ENCODE measurements at places on chromosomes 5 and 9.
A peak's percentile ranks its signal among the peaks of the same experiment; 100 is the strongest.

DNA sequence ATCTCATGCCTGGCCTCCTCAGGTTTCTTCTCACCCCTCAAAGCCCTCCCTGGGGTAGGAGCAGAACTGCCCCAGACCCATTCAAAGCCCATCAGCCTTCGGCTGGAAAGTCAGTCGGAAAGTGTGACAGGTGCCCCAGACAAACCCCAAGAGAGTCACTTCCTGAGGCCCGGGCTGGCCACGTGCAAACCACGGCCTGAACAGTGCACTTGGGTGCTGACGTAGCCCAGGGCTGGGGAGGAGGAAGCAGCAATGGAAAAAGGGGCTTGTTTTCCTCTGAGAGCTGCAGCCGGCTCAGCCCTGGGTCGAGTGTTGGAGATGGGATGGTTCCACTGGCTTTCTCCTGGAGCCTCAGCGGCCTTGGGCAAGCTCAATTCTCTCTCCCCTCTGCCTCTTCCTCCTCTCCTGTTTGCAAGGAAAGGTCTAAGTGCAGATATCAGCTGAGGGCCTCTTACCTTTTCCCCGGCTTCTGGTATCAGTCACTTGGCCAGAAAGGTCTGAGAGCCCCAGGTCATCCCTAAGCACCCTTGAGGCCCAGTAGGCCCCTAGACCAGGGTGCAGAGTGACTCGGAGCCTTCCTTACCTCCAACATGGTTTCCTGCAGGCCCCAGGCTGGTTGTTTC lies 5.9 kb upstream of the EGR1 start:
- DNase-seq = peak; percentile 89

DNA sequence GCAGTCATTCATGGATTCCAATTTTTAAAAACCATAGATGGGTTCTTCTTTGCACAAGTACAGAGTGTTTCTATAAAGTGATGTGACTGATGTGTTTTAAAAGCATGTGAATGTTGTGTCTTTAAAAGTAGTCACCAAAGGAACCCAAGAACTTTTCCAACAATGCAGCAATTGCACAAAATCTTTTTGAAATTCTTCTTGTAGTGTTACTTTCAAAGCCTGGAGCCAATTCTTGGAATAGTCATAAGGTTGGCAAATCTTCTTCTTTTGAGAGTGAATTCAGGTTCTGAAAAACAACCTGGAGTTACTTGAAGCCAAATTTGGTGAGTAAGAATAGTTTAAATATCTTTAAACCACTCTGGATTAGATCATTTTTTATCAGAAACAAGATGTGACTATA lies 10.5 kb downstream of the GRAMD2B start:
- no peak for DNase-seq

DNA sequence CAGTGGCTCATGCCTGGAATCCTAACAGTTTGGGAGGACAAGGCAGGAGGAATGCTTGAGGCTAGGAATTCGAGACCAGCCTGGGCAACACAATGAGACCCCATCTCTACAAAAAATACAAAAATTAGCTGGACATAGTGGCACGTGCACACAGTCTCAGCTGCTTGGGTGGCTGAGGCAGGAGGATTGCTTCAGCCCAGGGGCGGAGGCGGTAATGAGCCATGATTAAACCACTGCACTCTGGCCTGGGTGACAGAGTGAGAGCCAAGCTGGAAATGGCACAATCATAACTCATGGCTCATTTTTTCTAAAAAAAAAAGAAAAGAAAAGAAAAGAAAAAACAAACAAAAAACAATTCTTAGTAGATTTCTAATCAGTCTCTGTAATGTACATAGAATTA lies 446.2 kb downstream of the ELAVL2 start:
- no peak for DNase-seq

DNA sequence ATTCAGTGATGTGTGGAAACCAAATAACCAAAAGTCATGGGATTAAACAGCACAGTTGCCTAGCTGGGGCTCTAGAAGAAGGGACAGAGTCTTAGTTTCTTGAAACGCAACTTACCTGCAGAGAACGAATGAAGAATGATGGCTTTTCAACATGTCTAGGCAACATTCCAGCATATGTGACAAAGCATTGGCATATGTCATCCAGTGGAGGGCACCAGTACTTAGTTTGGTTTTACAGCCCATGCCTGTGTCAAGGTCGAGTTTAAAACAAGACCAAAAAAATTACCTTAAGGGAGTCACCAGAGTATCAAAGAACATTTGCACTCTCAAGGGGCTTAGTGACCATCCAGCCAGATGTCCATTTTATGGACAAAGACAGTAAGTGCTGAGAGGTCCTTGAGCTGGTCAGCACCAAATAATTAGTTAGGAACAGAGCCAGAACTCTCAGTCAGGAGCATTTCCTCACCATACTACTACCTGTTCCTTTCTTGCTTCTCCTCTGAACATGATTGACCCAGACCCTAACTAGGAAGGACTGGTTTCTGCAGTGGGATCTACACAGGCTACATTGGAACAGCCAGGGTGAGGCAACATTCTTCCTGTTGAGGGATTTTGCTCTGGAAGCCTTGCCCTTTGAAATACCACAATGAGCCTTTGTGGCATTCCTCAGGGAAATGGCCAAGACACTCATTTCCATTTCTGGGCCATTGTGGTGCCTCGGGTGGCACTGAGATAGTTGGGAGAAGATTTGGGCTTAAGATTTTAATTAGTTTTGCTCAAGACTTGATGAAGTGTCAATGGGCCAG lies 75.4 kb upstream of the ANKH start:
- DNase-seq = no peak

DNA sequence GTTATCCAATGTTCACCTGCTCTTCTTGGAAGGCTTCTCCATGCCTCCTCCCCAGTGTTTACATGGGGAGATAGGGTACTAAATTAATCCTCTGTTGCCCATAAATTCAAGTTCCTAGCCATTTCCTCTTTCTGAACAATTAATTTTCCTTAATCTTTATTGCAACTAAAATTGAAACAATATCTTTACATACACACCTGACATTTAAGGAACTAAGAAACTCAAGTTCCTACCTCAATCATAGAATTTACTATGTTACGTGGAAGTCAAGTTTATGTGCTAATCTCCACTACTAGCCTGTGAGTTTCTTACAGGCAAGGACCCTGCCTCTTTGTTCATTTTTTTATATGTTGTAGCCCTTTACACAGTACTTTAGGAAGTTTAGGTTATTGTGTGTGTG lies 10.1 kb upstream of the ADRB2 start:
- DNase-seq = no peak

GRCh38 chr5:179191506-179192184 lies 131.5 kb downstream of the ZNF354C start:
- DNase-seq = no peak

GRCh38 chr9:21679432-21679831 lies 123.0 kb upstream of the MTAP start:
- DNase-seq = no peak

Measured in stimulated activated CD4-positive, alpha-beta T cell treated with anti-CD3 and anti-CD28 coated beads, Interleukin-2, amount 100 ng/mL, for 24 hours (primary cell).